ENCODE measurements at places on chromosomes 13 and 19.

DNA sequence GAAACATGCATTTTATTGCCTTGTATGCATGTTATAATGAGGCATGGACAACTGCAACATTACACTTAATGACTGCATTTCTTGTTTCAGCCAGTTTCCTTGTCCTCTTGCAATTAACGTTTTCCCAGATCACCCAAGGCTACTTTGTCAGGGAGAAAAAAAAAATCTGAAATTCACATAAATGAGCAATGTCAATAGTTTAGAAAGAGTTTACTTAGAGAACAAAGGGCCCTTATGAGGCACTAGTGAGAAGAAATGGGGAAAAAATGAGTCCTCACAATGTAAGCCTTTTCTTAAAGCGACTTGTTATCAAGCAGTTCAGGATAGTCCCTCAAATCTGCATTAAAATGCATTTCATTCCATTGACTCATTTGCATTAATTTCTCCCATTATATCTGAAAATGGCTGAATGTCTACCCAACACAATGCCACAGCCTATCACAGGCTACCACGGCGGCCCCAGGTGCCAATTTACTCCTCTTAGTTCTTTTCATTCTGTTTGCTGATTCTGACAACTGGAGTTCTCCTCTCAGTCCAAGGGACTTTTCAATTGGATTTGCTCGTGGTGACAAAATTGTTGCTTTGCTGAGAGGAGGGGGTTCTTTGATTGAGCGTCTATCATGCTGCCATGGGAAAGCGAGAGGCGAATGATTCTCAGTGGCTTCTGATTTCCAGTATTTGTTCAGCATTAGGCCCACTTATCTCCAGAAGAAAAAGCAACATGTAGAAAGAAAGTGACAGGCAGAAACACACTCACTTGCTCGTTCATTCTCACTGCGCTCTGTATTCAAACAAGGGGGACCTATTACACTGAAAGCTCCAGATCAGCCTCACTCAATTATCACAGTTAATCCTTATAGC is 107.1 kb downstream of the DACH1 start:
- no peak for DNase-seq

- DNase-seq, result no peak
Observed at GRCh38 chr19:19381007-19381926, 24.2 kb upstream of the GATAD2A start.

DNA sequence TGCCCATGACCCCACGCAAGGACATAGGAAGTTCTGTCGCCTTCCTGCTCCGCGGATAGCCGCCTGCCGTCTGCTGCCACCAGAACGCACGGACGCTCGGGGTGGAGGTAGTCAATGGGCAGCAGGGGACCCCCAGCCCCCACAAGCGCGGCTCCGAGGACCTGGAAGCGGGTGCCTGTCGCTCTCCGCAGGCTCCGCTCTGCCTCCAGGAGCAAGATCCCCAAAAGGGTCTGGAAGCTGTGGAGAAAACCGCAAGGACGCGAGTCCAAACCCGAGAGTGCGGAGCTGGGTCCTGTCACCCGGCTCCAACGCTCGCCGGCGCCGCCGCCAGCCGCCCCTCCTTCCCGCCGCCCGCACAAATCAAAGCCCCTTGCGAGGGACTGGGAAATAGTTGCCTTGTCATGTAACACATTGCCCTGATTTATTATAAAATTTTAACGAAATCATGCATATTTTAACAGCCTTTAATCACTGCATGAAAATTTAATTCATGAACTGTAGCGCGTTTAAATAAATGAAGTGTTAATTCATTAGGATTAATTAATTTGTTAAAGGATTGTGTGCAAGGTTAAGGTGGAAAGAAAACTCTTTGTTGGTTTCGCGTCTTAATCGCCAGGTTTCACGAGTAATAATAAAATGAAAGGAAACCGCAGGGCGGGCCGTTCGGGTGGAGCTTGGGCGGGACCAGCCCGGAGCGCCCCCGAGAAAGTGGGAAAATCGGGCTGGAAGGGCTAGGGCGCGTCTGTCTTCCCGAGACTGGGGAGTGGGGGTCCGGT is 5.5 kb upstream of the POU4F1 start:
- no peak for DNase-seq

- DNase-seq, result no peak
Observed at GRCh38 chr13:69910800-69911199, 196.8 kb upstream of the ATXN8OS start.

GRCh38 chr19:7292950-7293761 is 1.1 kb downstream of the INSR start:
- DNase-seq, result no peak

- DNase-seq, result no peak
Observed at GRCh38 chr19:50796128-50796633, 6.0 kb downstream of the ACP4 start.

DNA sequence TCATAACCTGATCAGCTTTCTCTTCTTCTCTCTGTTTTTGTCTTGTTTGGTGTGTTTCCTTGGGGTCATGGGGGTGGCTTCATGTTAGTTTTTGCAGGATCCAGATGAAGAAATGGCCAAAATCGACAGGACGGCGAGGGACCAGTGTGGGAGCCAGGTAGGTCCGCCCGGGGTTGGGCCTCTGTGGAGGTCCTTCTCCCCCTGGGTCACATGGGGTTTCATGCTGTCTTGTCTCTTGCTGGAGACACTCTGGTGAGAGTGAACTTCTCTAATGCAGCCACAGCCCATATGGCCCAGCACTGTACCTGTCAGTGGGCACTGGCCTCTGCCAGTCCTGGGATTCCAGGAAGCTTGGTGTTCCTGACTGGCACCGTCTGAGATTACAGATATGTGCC is 1.1 kb downstream of the CCNE1 start:
- no peak for DNase-seq

DNA sequence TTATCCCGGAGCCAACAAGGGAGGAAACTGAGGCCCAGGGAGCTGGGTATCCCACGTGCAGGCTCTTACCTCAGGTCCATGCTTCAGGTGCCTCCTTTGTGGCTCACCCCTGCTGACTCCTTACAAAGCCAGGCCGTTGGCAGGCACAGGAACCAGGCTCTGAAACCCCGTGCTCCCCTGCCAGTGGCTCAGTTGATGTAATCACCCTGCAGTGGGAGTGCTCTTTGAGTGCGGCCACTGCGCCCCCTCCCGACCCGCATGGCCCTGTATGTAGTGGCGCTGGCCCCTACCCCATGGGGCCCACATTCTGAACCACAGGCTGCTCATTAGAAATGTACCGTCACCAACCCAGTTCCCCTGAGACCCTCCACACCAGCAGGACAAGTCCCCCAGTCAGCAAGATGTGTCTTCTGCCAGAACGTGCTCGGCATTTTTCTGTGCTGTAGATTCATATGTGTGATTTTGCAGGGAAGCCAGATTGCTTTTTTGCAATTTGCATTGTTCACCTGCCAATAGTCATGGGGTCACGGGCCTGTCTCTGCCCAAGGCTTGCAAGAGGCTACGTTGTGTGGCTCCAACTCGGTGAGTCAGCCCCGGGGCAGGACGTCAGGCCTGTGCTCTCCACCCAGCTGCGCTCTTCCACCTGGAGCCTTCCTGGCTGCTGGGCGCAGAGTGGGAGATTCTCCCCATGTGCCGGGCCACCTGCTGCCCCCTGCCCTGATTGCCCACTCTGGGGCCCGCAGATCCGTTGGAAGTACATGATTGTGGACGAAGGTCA is 60.3 kb downstream of the SMARCA4 start:
- no peak for DNase-seq

DNA sequence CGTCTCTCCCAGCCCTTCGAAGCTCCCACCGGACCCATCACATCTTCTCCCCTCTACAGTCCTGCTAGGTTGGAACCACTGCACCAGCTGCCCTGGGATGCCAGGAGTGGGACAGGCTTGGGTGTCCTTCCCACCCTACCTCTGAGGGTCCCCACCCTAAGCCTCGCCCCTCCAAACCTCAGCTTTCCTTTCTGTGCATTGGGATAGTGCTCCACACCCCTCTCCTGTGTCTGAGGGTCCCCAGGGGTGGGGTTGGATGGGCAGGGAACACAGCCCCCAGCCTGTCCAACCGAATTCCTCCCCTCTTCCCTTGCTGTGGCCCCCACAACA is 1.9 kb upstream of the BCL3 start:
- no peak for DNase-seq

- DNase-seq, result no peak
Observed at GRCh38 chr13:39811051-39811450, 155.6 kb downstream of the COG6 start.

DNA sequence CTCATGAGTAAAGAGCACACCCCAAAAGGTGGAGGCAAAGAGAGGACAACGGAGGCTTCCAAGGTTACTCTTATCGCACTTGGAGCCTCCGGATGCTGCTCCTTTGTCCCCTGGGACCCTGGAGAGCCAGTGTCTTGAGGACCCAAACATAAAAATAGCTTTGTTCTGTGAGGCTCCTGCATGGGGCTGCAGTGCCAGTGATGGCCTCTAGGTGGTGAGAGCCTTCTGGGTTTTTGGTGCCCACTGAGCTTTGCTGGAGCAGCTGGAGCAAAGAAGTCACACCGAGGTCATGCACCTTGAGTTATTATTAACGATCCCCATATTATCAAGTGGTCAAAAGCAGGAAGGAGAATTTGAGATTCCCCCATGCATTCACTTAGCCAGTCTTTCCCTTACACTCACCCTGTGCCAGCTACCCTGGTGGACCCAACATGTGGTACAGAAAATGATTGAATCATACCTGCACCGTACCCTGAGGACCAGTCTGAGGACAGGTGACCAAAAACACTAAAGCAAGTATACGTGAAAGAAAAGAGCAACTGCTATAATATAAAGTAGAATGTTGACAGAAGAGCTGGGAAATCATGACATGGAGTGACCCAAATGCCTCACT is 41.5 kb downstream of the ZNF682 start:
- no peak for DNase-seq

GRCh38 chr13:60329221-60329923 is 67.6 kb upstream of the TDRD3 start:
- no peak for DNase-seq

DNA sequence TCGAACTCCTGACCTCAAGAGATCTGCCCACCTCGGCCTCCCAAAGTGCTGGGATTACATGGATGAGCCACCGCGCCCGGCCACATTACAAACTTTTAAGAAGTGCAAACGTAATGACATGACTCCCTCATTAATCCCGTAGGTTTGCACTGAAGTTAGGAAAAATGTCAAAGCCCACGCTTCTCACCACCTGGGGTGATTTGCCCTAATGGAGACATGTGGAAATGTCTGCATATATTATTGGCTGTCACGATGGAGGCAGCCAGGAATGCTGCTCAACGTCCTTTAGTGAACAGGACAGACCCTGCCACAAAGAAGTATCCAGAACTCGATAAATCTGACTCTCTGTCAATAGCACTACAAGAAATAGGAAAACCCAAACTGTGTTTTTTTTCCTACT is 21.0 kb downstream of the NLRP9 start:
- DNase-seq, result no peak

GRCh38 chr19:49593233-49594113 is 2.5 kb downstream of the PRR12 start:
- peak; percentile 93 for DNase-seq

DNA sequence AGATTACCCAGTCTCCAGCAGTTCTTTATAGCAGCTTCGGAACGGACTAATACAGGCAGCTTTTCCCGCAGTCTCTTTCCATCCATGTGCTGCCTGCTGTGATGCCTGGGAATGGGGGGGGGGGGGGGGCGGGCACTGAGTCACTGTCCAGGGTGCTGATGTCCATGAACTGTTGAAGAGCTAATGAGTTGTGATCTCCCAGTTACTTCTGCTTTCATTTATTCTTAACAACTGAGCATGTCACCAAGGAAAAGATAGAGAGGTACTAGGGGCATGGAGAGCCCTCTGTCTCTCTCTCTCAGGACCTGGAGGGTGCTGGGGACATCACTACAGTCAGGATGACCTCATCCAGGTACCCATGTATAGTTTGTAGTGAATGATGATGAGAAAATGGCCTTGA is 20.3 kb upstream of the CEACAM1 start:
- no peak for DNase-seq

GRCh38 chr19:3975637-3976087 is 4.8 kb upstream of the DAPK3 start:
- no peak for DNase-seq

- DNase-seq, result no peak
Observed at GRCh38 chr13:41434831-41435520, 22.4 kb upstream of the RGCC start.

DNA sequence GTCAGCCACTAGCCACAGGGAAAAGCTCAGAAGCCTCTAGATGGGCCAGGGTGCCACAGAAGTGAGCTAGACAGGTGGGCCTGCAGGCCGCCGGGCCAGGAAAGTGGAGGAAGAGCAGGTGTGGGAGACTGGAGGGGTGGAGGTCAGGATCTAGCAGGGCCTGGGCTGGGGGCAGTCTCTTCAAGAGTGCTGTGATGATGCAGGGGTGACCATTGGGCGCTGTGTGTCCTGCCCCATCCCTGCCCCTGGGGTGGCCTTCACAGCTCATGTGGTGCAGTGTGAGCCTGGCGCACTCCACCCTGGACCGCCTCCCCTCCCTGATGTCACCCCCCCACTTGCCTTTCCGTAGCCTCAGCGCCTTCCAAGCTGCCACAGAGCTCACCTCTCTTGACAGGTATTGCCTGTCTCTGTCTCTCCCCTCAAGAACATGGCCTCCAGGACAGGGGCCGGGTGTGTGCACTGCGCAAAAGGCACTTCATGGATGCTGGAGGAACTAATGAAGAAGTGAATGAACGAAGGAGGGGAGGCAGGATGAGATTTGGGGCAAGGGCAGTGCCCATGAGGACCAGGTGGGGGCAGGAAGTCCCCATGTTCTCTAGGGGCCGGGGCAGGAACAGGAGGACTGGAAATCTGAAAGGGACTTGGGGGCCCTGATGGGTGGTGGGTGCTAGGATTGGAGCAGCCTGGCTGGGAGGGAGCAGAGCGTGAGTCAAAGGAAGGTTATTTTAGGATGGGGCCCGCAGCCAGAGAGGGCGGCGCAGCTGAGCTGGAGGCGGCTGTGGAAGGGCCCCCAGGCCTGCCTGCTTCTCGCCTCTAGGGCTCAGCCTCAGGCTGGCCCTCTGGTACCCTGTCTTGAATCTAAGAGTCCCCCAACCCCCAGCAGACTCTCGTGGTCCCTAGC is 6.6 kb downstream of the SSBP4 start:
- no peak for DNase-seq

- peak; percentile 3 for DNase-seq
Observed at GRCh38 chr19:16111909-16112752, 442 bp downstream of the RAB8A start.

DNA sequence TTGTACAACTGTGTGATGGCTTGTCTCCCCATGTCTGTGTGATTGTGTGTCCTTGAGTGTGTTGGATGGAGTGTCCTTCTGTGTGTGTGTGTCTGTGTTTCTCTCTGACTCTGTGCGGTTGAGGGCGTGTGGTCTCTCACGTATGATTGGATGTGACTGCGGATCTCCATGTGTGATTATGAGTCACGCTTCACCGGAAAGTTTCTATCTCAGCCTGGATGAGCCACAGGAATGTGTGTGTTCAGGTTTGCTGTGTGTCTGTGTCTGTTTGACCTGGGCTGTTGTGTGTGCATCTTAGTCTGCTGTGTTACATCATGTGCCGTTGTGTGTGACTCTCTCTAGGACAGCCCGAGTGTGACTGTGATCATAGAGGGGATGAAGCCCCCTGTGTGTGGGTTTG is 15.5 kb upstream of the ZNF835 start:
- no peak for DNase-seq

GRCh38 chr19:49699364-49699763 is 8.4 kb downstream of the CPT1C start:
- DNase-seq, result no peak

All from hematopoietic multipotent progenitor cell treated with erythropoietin and hydrocortisone succinate and interleukin-3 and kit ligand, for 15 days (in vitro differentiated cells).